CD8-positive, alpha-beta memory T cell (primary cell): ENCODE measurements at places on chromosomes 7 and 10. TPM values are rescaled to one million over a fixed set of nuclear protein-coding genes. Genes with fewer than 3 reads are reported as not detected.

- H3K36me3 ChIP-seq: no peaks in the 10 kb centered on the region
- H3K27me3 ChIP-seq: no peaks in the 10 kb centered on the region
- no peak for DNase-seq
- no peak overlapping the region for H3K4me3 ChIP-seq
- no peaks in the 10 kb centered on the region for H3K4me1 ChIP-seq
- no peak overlapping the region for H3K27ac ChIP-seq
Observed at GRCh38 chr10:78584681-78585080, 484.1 kb upstream of the ZMIZ1 start.

GRCh38 chr10:7121154-7121797 lies 289.6 kb downstream of the SFMBT2 start:
- peak; percentile 56 for DNase-seq
- H3K4me1 ChIP-seq: peaks cover 7% of the 10 kb centered on the region
- H3K27ac ChIP-seq: no peak overlapping the region
- H3K27me3 ChIP-seq: no peaks in the 10 kb centered on the region
- no peak overlapping the region for H3K4me3 ChIP-seq
- no peaks in the 10 kb centered on the region for H3K36me3 ChIP-seq

DNA sequence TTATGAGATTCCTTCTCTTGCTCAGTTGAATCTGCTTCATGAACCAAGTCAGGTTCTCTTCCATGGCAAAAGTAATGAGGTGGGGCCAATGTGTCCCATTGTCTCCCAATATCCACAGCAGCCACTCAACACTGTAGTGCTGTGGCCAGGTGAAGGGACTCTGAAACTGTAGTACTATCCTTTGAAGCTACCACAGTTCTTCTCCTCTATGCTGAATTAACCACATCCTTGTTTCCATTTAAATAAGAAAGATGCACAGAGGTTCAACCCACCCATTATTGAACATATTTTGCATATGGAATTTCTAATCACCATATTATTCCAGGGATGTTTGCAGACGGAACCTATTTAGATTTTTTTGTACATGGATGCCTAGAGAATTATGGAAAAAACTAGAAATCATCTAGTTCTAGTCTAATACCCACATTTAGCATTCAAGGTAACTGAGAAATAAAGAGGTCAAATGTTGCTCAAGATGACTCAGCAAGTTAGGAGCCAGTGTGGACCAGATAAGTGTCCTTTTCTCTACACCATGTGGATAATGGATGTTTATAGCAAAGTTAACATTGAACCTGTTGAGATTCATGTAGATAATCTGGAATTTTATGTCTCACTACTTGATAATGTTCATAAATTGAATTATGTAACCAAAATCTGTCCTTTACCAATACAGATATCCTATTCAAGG lies 64.5 kb downstream of the LRRTM3 start:
- no peak overlapping the region for H3K27ac ChIP-seq
- no peaks in the 10 kb centered on the region for H3K27me3 ChIP-seq
- no peaks in the 10 kb centered on the region for H3K36me3 ChIP-seq

The HTR5A gene
- not detected for total RNA-seq

The CADPS2 gene
- not detected for total RNA-seq

GRCh38 chr10:25565570-25565969 lies 368.5 kb upstream of the MYO3A start:
- no peak overlapping the region for H3K27ac ChIP-seq
- no peak overlapping the region for H3K4me3 ChIP-seq
- H3K27me3 ChIP-seq: no peaks in the 10 kb centered on the region
- DNase-seq: no peak
